ENCODE measurements at places on chromosomes 11 and 22.
A peak's percentile ranks its signal among the peaks of the same experiment; 100 is the strongest.

DNA sequence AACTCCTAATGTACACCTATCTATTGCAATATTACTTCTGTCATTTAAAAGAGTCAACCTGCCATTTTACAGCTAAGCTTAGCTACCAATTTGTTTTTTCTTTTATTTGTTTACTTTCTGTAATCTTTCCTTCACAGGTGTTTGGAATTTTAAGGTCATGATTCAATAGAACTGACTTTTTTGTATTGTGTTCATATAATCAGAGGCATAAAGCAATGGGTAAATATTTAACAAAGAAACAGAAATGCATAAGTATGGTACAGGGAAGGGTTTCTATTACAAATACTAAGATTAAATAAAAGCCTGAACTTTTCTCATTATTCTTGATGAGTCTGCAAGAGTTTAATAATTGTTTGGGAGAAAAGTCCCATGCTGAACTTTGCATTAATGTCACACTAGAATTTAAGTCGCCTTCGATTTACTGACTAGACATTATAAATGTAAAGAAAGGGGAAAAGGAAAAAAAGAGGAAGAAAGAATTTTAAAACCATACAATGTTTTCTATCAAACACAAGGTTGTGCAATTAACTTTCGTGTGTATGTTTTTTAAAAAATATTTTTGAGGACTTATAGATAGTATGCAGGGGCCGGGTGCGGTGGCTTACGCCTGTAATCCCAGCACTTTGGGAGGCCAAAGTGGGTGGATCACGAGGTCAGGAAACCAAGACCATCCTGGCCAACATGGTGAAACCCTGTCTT lies 35.0 kb upstream of the HIPK3 start:
- DNase-seq, result no peak

DNA sequence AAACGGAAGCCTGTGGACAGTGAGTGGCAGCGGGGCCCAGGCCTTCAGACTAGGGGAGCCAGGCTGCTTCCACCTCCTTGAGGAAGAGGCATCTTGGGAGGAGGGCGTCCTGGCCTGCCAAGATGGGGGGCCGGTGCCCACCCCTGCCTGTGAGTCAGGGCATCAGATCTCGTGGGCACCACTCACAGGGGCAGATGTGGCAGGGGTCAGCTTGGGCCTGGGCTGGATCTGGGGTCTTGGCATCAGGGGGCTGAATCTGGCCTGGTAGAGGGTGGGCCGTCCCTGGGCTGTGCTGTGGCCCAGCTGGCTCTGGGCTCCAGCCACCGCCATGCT lies 24.1 kb upstream of the TH start:
- no peak for DNase-seq

- no peak for DNase-seq
Measured at GRCh38 chr11:45097721-45098493, 48.5 kb upstream of the PRDM11 start.

- DNase-seq, result no peak
Measured at GRCh38 chr11:130031945-130032344, 29.3 kb upstream of the PRDM10 start.

- DNase-seq, result no peak
Measured at GRCh38 chr11:96177146-96177545, 165.8 kb downstream of the MAML2 start.

- DNase-seq, result no peak
Measured at GRCh38 chr11:10317776-10318526, 13.1 kb downstream of the ADM start.

DNA sequence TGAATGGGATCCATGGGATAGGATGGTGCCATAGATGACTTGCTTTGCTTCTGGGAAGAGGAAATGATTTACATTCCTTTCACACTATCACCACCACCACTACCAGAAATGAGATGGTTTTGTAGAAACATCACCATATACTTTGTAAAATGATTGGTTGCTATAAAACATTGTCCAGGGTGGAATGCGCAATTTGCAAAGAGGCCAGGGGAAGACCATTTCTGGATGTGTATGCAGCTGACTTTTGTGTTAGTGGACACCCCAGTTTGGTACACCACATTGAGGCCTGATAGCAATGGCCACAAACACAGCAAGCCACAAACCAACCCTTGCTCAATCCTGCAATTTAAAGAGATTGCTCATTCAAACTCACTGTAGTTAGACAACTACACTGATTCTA lies 56.7 kb upstream of the RCN1 start:
- DNase-seq, result no peak

GRCh38 chr11:32706985-32707741 lies 87.3 kb downstream of the CCDC73 start:
- DNase-seq, result peak; percentile 2

- no peak for DNase-seq
Measured at GRCh38 chr11:77071671-77072605, 5.2 kb downstream of the CAPN5 start.
